ENCODE measurements at places on chromosomes 3 and 15.

GRCh38 chr3:62768896-62769295, 106.3 kb downstream of the CADPS start:
- no peak overlapping the region for H3K27ac ChIP-seq
- H3K4me1 ChIP-seq = no peaks in the 10 kb centered on the region
- no peak for DNase-seq
- H3K4me3 ChIP-seq = no peak overlapping the region
- no peaks in the 10 kb centered on the region for H3K27me3 ChIP-seq

- H3K4me3 ChIP-seq = no peak overlapping the region
- peak; percentile 94 for DNase-seq
- peak overlapping the region; percentile 21 for H3K27ac ChIP-seq
- H3K27me3 ChIP-seq = no peaks in the 10 kb centered on the region
- peaks cover 19% of the 10 kb centered on the region for H3K4me1 ChIP-seq
Measured at GRCh38 chr3:55445551-55445950, 41.6 kb downstream of the WNT5A start.

GRCh38 chr3:52528586-52529375, 4.9 kb downstream of the NT5DC2 start:
- H3K36me3 ChIP-seq = peaks cover 7% of the 10 kb centered on the region
- no peak for DNase-seq
- H3K4me1 ChIP-seq = peaks cover 31% of the 10 kb centered on the region
- H3K4me3 ChIP-seq = no peak overlapping the region
- H3K27ac ChIP-seq = no peak overlapping the region

GRCh38 chr15:91050128-91050455, 27.7 kb upstream of the VPS33B start:
- no peaks in the 10 kb centered on the region for H3K4me1 ChIP-seq
- no peak overlapping the region for H3K27ac ChIP-seq
- no peak for DNase-seq
- no peaks in the 10 kb centered on the region for H3K36me3 ChIP-seq

DNA sequence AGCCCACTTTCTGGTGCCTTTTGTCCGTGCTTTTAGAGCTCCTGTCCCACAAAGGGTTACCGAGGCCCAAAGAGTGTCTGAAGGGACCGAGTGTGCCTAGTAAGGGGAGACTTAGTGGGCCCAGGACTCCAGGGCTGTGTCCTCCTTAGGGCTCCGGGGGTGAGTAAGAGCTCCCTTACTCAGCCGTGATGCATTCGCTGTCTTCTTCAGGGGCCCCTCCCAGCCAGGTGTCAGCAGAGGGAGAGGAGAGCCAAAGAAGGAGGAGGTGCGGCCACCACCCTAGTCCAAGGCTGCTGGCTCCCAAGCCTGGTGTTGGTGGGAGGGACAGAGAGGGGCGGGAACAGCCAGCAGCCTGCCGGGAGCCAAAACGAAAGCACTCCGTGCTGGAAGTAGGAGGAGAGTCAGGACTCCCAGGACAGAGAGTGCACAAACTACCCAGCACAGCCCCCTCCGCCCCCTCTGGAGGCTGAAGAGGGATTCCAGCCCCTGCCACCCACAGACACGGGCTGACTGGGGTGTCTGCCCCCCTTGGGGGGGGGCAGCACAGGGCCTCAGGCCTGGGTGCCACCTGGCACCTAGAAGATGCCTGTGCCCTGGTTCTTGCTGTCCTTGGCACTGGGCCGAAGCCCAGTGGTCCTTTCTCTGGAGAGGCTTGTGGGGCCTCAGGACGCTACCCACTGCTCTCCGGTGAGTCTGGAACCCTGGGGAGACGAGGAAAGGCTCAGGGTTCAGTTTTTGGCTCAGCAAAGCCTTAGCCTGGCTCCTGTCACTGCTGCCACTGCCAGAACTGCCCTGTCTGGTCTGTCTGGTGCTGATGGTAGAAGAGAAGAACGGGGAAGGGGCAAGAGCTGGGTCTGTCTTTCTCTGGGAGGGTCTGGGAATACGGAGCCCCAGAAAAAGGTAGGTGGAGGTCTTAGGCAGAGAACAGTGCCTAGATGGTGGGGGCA, at the start of gene IL17RC:
Gene IL17RC, plus strand, starts transcription at position 365 of the 947 bp plus-strand sequence. Its CDS starts 218 bp downstream, at position 583.
- H3K27ac ChIP-seq = peak within 1 kb of the TSS; percentile 74
- H3K4me3 ChIP-seq = peak within 1 kb of the TSS; percentile 34
- no peaks in the 10 kb centered on the region for H3K36me3 ChIP-seq
- no peaks in the 10 kb centered on the region for H3K27me3 ChIP-seq
- H3K4me1 ChIP-seq = peaks cover 29% of the 10 kb centered on the region

DNA sequence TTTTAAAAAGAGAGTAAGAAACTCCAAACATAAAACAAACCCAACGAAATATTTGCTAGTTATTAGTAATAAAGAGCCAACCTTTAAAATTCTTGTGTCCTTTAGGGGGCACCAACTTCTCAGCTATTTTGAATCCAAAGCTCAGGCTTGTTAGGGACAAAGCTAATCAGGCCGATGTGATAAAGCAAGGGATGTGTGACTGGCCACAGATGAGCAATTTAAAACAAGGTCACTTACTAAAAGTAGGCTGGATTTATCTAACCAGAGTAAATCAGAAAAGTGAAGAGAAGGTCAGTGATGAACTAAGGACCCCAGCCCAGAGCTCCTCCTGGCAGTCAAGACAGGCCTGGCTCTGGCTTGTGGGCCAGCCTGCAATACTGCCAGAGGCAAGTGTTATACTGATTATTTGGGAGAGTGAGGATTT, 108.5 kb downstream of the CYP19A1 start:
- no peak overlapping the region for H3K27ac ChIP-seq
- no peaks in the 10 kb centered on the region for H3K27me3 ChIP-seq
- DNase-seq = no peak
- H3K4me3 ChIP-seq = no peak overlapping the region
- no peaks in the 10 kb centered on the region for H3K36me3 ChIP-seq

GRCh38 chr3:58082047-58082446, 73.8 kb downstream of the FLNB start:
- no peaks in the 10 kb centered on the region for H3K36me3 ChIP-seq
- peak overlapping the region; percentile 85 for H3K27ac ChIP-seq
- no peak overlapping the region for H3K4me3 ChIP-seq
- H3K27me3 ChIP-seq = no peaks in the 10 kb centered on the region
- H3K4me1 ChIP-seq = peaks cover 28% of the 10 kb centered on the region
- no peak for DNase-seq

All from thyroid gland (tissue), 4 donors.